ENCODE measurements at places on chromosomes 5 and 9.
A peak's percentile ranks its signal among the peaks of the same experiment; 100 is the strongest.

DNA sequence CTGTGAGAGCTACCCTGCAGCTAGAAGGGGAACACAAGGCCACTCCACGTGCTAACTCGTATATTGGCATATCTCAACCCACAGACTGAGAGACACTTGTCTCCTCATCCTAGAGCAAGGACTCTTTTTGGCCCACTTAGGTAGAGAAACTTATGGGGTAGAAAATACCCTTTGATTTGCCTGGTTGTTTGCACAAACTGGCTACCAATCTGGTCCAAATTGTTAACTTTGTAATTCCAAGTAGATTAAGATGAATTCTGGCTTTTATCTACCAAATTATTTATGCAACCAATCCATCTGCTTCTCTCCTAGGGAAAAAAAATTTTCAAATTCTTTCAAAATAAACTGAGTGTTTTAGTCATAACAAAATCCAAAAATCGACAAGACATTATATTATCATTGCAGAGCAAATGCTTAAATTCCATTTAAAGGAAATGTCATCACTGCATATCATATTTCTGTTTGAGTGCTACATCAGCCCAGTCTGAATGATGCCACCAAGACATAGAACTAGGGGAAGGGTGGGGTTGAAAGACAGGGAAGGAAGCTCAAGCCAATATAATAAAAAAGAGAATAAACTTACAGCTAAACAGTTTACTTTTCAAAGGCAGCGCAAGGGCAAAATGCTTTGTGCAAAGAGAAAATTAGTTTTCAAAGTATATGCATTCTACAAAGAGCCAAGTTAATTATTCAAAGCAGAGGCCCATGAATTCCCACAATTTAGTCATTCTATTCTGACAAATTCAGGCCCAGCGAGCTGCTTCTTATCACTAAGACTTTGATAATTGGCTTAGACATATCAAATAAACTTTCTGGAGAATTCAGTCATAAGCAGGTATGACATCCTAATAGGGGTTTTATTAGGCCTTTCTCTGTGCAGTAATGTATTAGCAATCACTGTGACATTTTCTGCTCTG is 198.0 kb downstream of the CAAP1 start:
- DNase-seq = no peak

DNA sequence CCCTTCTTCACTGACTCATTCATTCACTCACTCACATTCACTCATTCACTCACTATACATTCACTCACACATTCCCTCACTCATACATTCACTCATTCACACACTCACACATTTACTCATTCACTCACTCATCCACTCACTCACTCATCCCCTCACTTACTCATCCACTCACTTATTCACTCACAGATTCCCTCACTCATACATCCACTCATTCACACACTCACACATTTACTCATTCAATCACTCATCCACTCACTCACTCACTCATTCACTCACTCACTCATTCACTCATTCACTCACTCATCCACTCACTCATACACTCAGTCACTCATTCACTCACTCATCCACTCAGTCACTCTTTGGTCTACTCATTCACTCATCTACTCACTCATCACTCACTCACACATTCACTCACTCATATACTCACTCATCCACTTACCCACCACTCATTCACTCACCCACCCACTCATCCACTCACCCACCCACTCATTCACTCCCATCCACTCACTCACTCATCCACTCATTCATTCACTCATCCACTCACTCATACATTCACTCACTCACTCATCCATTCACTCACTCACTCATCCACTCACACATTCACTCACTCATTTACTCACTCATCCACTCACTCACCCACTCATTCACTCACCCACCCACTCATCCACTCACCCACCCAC is 27.2 kb downstream of the WNK2 start:
- no peak for DNase-seq

- no peak for DNase-seq
Observed at GRCh38 chr5:6251565-6252102, 126.7 kb downstream of the MED10 start.

GRCh38 chr9:120857481-120857880 is 14.8 kb upstream of the PSMD5 start:
- DNase-seq = no peak

GRCh38 chr9:135821733-135822373 is 85.5 kb downstream of the CAMSAP1 start:
- DNase-seq = no peak

GRCh38 chr9:14741369-14741768 is 18.8 kb upstream of the CER1 start:
- DNase-seq = no peak

DNA sequence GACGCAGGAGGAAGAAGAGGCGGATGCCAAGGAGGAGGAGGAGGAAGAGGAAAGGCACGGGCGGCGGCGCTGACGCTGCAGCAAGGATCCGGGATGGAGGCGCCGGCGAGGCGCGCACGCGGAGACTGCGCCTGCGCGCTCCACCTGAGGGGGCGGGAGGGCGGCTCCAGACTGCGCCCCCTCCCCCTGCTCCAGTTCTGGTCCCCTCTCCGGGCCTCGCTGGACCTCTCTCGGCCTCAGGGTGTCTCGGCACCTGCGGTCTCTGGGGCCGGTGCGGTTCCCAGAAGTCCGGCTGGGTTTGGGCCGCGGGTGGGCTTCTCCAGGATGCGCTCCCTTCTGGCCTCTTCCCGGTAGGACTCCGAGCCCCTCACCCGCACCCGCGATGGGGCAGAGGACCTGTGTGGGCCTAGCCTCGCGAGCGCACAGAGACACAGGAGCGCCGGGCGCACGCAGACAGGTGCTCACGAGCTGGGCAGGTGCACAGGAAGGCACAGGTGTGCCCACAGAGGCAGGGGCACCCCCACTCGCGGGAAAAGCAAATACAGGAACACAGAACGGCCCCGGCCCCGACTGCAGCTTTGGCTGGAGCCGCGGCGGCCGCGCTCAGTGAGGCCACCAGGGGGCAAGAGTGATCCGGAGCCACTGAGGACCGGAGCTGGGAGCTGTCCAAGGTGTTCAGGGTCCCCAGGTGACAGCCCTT is at the start of gene NPDC1:
Gene NPDC1, minus strand, starts transcription at position 90 of the 700 bp plus-strand sequence. CDS start 188 bp downstream, outside the sequence.
- DNase-seq = no peak

DNA sequence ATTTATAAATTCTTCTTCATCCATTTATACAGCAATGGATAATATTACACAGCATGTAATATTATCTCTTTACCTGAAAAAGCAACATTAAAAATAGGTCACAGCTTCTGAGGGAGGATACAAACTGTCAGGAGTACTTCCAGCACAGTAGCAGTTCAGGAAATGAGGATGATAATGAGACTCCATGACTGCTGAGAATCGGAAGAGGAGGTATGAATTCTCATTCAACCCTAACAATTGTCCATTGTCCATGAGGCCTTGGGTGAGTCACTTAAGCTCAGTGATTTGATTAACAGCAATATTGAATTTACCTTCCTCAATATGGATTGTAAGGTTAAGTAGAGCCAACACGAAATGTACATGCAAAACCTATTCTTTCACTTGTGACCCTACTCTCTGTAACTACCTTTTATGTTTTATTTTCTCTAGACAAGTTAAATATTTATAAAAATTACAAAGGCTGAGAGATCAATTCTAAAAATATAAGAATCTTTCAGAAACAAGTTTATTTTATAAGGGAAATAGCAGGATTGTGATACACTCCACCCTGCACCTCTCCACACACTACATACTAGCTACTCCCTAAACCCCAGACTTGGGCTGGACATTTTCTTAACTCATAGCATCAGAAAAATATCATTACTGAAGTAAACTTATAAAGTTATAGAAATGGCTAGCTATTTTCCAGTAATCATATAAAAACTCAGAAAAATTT is 159.1 kb upstream of the ACOT12 start:
- DNase-seq = no peak

DNA sequence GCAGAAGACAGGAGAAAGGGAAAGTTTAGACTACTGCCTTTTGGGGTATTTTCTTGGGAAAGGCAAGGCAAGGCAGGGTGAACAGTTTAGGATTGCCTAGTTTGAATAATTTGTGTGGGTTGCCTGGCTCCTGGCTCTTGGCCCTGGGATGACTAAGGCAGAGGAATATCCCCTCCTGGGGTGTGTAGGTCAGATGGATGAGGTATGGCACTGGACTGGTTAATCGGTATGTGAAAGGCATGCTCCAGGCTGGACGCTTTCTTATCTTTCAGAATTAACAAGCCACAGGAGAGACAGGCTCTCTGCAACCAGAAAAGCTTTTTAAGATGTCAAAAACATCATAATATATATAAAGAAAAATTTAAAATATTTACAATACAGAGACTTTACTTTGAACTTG is 58.6 kb downstream of the STARD4 start:
- no peak for DNase-seq

DNA sequence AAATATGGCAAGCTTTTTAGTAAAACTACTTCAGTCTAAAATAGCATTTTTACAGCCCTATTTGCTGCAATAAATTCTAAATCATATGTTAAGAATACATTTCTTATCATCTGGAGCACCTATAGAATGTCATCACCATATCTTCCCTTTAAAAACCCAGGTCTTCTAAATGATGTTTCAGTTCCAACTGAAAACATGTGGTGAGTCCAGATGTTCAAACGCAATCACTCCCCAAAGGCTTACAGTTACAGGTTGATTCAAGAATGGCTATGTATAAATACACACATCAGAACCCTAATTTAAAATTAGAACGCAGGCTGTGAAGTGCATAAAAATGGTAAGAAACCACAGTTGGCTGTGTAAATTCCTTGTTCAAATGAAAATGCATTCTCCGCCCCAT is 796.3 kb downstream of the MAT2B start:
- no peak for DNase-seq

- DNase-seq = peak; percentile 56
Observed at GRCh38 chr9:84996029-84996428, 326.5 kb downstream of the NTRK2 start.

- DNase-seq = no peak
Observed at GRCh38 chr5:168327451-168327850, 36.0 kb downstream of the WWC1 start.
